Stimulated activated CD4-positive, alpha-beta T cell treated with anti-CD3 and anti-CD28 coated beads, Interleukin-1b, Interleukin-23, amount 100 ng/mL, for 1 hour (primary cell): ENCODE measurements at places on chromosomes 5 and 9.

DNA sequence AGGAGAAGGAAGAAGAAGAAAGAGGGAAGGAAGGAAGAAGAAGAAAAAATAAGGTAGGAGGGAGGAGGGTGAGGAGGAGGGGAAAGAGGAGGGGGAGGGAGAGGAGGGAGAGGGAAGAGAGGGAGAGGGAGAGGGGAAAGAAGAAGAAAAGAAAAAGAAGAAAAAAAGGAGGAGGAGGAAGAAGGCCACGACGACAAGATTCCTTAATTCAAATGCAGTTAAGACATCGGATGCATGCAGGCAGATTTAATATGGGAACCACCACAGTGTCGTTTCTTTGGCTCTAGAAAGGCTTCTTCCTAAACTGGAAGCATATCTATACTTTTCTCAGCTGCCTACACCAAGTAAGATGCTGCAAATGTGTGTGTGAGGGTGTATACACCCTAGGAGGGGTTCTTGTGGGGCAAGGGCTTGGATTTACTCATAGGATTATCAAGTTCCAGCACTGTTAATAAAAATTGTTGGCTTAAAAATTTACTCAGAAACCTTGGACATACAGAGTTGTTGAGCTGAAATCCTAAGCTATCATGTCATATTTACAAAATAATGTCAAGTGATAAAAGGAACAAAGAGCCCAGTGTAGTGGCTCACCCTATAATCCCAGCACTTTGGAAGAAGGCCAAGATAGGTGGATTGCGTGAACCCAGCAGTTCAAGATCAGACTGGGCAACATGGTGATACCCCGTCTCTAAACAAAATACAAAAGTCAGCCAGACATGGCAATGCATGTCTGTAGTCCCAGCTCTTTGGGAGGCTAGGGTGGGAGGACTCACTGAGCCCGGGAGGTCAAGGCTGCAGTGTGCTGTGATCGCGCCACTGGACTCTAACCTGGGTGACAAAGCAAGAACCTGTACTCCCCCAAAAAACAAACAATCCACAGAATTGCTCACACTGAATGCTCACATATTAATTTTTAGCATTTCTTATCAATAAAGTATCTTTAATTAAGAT is 108.5 kb downstream of the UBAP2 start:
- DNase-seq = no peak

- no peak for DNase-seq
Measured at GRCh38 chr5:85109616-85110015, 724.9 kb upstream of the EDIL3 start.

DNA sequence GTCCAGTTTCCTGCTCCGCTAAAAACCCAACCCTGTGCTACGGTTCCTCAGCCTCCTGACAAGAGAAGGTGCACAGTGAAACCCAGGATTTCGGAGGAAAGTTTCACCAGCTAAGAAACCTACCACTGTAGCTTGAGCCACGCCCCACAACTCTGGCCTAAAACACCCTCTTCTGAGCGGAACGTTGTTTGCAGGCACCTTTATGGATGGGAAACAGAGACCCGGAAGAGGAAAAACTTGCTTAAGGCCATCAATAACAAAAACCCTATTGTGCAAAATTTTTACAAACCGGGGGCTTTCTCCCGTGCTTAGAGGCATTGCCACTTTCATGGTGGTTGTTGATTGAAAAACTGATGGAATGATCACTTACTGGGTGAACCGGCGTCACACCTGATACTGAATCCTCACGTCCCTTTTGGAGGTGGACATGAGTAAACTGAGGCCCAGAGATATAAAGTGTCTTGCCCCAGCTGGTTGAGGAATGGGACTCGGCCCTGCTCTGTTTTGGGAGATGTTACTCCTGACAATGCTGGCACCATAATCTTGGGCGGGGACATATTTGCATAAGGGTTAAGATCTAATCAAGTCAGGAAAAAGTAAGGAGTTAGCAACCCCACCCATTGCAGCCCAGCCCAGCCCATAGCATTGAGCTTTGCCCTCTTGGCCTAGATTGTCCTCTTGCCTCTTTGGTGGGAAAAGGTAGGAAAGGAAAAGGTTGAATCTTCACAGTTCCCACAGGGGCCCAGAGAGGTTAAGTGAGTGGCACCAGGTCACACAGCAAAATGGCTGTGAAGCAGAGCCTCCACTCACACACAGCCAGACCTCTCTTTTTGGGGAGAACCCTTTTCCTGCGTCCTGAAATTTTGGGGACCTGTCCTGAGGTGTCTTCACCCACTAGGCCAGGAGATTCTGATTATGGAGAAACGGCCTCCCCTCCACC is 23.2 kb upstream of the PTGS1 start:
- DNase-seq = no peak

- DNase-seq = no peak
Measured at GRCh38 chr9:134283111-134283515, 43.1 kb upstream of the RXRA start.

DNA sequence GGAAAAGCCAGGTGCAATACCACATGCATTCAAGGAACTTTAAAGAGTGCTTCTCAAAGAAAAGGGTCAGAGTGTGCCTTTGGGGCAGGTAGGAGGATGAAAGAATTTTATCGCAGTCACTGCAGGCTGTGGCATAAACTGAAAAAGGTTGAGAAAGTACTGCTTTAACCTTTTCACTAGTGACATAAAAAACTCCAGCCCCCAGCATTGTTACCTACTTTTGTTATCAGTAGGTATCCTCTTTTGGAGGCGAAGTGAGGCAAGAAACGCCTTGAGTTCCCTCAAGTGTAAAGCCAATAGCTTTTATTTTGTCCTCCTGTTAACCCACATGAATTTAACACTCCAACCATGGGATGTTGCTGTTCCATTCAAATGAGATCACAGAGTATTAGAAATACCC is 64.7 kb upstream of the CHD1 start:
- no peak for DNase-seq

GRCh38 chr5:112479418-112479817 is 60.3 kb upstream of the EPB41L4A start:
- no peak for DNase-seq

GRCh38 chr9:121372239-121373010 is 2.4 kb upstream of the STOM start:
- no peak for DNase-seq

GRCh38 chr5:67065696-67066095 is 130.9 kb downstream of the CD180 start:
- no peak for DNase-seq

DNA sequence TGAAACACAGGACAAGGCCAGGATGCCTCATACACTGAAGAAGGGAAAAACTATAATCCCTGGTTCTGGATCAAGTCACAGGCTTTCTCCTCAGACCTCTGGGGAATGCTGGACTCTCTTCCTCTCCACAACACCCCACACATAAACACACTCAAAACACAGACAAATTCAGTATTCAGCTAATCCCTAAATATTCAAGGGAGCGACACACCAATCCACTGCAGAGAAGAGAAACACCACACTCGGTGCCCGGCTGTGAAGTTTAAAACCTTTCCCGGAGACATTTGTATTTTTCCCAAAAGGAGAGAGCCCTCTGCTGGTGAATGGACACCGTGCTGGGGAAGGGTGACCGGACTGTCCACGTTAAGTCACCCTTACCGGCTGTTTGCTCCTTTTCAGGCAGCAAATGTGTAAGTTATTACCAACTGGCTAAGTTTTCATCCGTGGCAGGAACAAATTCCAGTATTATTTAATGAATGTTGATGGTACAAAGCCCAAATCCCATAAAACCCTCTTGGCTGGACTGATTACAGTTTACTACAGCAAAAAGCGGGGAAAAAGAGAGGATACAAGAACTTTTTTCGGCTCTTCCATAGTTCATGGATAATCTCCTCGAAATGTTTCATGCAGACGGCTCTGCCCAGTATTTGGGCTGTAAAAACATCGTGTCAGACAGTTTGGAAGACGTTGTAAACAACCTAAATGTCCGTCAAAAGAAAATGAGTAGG is 130.9 kb upstream of the SLC30A5 start:
- no peak for DNase-seq

DNA sequence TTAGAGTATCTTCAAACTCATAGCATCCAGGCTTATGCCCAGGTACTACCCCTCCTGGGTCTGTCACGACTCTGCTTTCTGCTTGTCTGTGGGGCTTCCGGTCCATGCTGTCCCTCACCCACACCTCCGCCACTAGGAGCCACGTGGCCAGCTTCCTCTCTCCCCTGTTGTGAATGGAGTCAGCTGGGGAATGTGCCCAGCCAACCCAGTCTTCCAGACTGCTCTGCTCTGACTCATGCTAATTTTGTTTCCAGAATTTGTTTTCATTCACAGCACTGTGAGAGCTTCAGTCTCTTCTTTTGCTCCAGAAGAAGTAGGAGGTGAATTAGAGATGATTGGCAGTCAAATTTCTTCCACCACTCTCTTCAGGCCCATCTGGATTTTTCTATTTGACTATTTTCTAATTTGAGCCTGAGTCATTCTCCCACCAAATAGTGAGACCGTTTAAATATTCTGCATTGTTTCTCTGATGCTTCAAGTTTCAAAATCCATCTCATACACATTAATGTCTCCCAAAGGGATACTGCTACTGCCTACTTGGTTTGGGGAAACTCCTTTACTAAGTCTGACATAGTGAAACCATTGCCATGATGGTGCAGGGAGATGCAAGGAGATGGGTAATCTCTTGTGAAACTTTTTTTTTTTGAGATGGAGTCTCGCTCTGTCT is 424.1 kb upstream of the KIF2A start:
- DNase-seq = no peak

DNA sequence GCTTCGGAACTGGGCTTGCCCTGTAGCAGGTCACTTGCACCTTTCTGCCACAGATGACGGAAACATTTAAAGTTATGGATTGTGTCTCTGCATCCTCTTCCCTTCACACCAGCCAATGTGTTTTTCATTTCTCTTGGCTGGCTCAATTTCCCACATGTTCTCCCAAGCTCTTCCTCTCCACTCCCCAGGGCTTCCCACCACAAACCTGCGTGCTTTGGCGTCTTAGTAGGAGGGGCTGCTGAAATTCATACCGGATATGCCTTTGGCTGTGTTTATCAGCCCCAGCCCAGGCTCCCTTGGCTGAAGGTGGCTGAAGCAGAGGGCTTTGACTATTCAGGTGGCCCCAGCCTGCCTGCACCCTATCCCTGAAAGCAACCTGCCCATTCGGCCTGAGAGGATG is 32.1 kb downstream of the ADRB2 start:
- DNase-seq = no peak

DNA sequence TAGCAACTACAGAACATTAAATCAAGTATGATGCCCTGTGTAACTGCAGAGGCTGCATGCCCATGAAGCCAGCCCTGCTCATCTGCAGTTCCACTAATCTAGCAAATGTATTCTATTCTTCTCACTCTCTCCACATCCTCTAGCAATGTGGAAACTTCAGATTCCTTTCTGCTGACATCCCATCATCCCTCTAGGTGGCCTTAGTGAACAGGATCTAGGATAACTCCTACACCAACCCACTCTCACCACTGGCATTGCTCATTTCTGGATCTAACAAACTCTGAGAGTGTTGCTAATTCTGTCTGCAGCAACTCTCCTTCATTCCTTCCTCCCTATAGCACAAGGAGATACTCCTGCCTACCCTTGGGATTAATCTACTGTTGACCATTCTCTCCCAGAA is 80.8 kb downstream of the FAM81B start:
- no peak for DNase-seq

GRCh38 chr9:107439991-107440456 is 49.5 kb downstream of the KLF4 start:
- no peak for DNase-seq
